ENCODE measurements at places on chromosomes 6 and 20. TPM values are rescaled to one million over a fixed set of nuclear protein-coding genes. Genes with fewer than 3 reads are reported as not detected.

Gene B3GALT4
- polyA plus RNA-seq: 5.9 TPM

Gene MCM8
- 17.3 TPM for polyA plus RNA-seq

Gene OR12D3
- not detected for polyA plus RNA-seq

Gene KIF25
- polyA plus RNA-seq: 0.25 TPM

Gene ROMO1
- 76.5 TPM for polyA plus RNA-seq

Gene GSTA2
- 0.34 TPM for polyA plus RNA-seq

Gene BMP7
- 101 TPM for polyA plus RNA-seq

Gene EDN1
- 4.9 TPM for polyA plus RNA-seq

Gene C20orf202
- 0.30 TPM for polyA plus RNA-seq

Gene LRRC1
- 34.8 TPM for polyA plus RNA-seq

Gene MYLK4
- 1.1 TPM for polyA plus RNA-seq

Gene C6orf52
- 4.1 TPM for polyA plus RNA-seq

Gene FAM209A
- polyA plus RNA-seq: 0.26 TPM

Gene BHLHE23
- polyA plus RNA-seq: not detected

Gene PRDM13
- polyA plus RNA-seq: not detected

Gene RBM38
- polyA plus RNA-seq: 43.8 TPM

Gene RPS21
- 739 TPM for polyA plus RNA-seq

Gene RNF182
- 4.1 TPM for polyA plus RNA-seq

Gene SEL1L2
- polyA plus RNA-seq: not detected

Gene MAFB
- polyA plus RNA-seq: 163 TPM

Gene CCN2
- polyA plus RNA-seq: 199 TPM

Gene ZNF391
- 12.6 TPM for polyA plus RNA-seq

Gene SIM1
- polyA plus RNA-seq: 29.2 TPM

Gene PPP2R5D
- polyA plus RNA-seq: 60.6 TPM

Gene SLPI
- polyA plus RNA-seq: 0.28 TPM

Gene LY6G5C
- polyA plus RNA-seq: 3.6 TPM

Gene FOXF2
- polyA plus RNA-seq: not detected

Gene MYBL2
- polyA plus RNA-seq: 33.9 TPM

Gene CLIC1
- polyA plus RNA-seq: 320 TPM

Gene BICRAL
- 15.2 TPM for polyA plus RNA-seq

Gene OR2H1
- not detected for polyA plus RNA-seq

Gene HLA-DPA1
- 9.8 TPM for polyA plus RNA-seq

Gene B4GALT5
- polyA plus RNA-seq: 48.3 TPM

Gene CNBD2
- 0.83 TPM for polyA plus RNA-seq

Gene PGC
- polyA plus RNA-seq: not detected

Measured in renal pelvis (tissue), 12 donors.